ENCODE measurements at places on chromosomes 7 and 10.

GRCh38 chr10:101940916-101941315 lies 97.3 kb upstream of the KCNIP2 start:
- DNase-seq = peak; percentile 23

DNA sequence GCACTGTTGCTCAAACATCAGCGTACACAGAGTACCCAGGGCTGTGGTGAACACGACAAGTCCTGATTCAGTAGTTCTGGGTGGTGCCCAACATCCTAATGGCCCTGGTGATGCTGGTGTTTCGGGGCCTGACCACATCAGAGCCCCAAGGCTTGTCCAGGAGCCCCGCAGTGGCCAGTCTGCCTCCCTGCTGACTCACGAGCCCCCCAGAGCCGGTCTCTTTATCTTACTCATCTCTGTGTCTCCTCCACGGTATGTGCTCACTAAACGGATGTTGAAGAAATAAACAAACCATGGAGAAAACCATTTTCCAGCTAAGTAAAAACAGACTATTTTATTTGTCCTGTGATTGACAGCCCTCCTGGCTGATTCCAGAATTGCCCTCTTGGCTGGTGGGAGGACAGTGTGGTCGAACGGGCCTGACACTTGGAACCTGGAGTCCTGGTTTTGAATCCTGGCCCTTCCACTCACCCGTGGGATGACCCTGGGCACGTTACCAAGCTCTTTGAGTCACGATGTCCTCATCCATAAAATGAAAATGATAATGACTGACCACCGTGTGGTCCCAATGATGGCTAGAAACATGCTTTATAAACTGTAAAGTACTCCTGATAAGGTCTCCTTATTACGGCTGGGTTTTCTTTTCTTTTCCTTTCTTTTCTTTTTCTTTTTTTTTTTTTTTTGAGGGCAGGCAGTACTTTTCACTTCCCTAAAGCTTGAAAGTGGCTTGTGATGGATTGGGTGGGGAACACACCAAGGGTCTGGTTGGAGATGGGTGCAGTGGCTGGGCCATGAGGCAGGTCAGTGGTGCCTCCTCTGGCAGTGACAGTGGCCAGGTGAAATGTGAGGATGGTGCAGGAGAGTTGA lies 5.7 kb downstream of the HIP1 start:
- peak; percentile 94 for DNase-seq

DNA sequence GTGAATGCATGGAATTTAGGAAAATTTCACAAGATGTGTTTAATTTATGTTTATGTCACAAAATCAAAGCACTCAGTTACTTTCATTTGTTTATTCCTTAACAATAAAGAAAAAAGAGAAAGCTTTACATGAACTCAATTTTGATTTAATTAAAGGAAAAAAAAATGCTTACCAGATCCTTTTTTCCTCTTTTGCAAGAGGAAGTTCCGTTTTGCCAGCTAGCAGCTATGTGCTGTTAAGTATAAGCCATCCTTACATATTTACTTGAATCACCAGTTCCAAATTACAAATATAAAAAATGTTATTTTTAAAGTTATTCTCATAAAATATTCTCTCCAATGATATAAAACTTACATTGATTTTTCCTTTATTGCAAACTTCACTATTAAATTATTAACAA lies 12.7 kb downstream of the MRC1 start:
- DNase-seq = no peak

DNA sequence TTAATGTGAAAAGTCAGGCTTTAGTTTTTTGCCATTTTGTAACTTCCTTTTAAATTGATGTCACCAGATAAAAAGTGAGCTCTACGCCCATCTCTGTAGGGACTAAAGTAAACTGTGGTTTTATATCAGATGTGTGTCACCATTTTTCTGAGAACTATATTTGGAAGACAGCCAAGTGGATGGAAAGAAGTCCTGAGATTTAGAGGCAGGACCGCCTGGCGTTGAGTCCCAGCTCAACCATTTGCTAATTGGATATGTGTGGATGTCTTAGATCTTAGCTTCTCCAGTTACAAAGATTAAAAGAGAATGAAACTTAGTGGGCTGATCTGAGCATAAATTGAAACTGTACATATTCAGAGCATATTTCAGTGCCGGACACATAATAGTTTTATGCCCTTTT lies 691.6 kb upstream of the CELF2 start:
- DNase-seq = no peak

DNA sequence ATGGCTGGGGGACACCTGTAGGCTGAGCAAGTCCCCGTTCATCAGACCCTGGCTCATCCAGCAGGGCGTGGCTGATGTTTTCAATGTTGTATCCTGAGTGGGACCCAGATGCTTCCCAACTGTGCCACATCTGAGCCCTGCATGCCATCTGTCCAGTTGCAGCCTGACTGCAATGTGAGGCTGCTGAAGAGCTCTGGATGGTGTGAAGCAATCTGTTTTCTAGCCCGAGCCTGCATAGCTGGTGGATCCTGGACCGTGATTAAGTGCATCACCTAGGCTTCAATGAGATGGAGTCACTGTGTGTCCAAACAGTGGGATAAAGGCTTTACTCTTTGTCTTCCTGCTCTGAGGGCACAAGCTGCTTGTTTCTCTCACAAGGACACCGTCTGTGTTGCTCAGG lies 99.8 kb downstream of the TCF7L2 start:
- DNase-seq = peak; percentile 57

DNA sequence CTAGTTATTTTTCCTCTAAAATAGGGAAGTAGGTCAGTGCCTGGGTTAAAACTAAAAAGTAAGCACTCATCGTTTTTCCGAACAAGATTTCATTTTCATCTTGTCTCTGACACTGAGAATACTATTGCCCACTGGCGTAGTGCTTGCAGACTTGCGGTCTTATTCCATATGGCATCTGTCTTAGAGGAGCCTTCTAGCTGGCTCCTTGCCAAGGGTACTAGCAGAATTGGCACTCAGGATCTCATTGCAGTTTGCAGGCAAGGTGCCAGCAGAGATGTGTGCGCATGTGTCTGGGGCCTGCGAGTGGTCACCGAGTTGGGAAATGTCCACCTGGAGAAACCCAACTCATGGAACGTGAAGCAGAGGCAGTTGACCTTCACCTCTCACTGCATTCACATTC lies 143.4 kb downstream of the CELF2 start:
- no peak for DNase-seq

GRCh38 chr10:118573512-118573911 lies 21.9 kb downstream of the PRLHR start:
- DNase-seq = no peak

- no peak for DNase-seq
Observed at GRCh38 chr10:4016214-4016740, 231.3 kb upstream of the KLF6 start.

- peak; percentile 66 for DNase-seq
Observed at GRCh38 chr7:27031289-27032172, 64.3 kb downstream of the HOXA1 start.

GRCh38 chr7:39637400-39637799 lies 14.0 kb downstream of the RALA start:
- DNase-seq = no peak

DNA sequence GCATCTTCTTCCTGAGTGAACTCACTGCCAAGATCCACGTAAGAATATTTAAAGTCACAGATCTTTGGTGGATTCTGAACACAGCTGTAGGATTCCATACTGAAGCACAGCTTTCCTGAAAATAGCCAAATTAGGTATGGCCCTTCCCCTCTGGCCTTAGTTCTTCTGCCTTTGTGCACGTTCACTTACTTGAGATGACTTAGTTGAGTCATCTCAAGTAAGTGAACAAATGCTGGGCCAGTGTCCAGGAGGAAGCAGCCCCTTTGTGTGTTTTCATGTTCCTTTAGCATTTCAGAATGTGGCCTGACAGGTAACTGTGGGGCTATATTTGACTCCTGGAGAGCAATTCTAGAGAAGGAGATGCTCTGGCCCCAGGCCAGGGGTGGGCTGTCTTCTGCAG lies 51.5 kb downstream of the CCNY start:
- peak; percentile 65 for DNase-seq

- DNase-seq = no peak
Observed at GRCh38 chr7:150877536-150877935, 25.2 kb downstream of the AOC1 start.

GRCh38 chr7:28155964-28156363 lies 24.6 kb downstream of the JAZF1 start:
- peak; percentile 64 for DNase-seq

DNA sequence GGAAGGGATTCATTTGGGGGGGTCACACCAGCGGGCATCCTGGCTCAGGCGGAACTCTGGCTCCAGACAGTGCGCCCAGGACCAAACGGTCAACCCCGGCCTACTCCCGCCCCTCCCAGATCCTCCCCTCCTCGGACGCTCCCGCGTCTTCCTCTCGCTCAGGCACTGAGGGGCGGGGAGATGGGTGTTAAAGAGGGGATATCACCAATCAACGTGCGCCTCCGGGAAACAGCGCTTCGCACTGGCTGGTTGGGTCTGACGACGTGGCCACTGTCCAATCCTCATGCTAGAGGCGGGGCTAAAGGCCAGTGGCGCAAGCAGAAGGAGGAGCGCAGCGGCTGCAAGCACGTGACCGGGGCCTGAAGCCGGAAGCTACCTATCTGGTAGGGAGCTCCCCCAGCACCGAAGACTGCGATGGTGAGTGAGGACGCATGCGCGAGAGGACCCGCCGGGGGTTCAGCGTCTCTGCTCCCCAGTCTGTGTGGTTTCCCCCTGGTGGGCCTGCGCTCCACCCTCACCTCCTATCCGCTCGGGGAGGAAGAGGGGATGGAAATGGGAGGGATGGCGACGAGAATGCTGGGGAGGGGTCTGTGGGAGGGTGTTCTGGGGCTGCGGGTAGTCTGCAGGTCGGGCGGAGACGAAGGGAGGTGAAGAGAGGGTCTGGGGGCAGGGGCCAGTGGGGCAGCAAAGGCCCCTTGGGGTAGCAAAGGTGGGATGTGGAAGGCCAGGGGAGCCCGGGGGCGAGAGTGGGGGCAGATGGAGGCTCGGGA lies at the start of gene LAMTOR4:
Gene LAMTOR4, plus strand, starts transcription at position 360 of the 770 bp plus-strand sequence. Its CDS starts 55 bp downstream, at position 415.
- DNase-seq = peak; percentile 99

GRCh38 chr7:3010161-3010560 lies 33.5 kb downstream of the CARD11 start:
- no peak for DNase-seq

DNA sequence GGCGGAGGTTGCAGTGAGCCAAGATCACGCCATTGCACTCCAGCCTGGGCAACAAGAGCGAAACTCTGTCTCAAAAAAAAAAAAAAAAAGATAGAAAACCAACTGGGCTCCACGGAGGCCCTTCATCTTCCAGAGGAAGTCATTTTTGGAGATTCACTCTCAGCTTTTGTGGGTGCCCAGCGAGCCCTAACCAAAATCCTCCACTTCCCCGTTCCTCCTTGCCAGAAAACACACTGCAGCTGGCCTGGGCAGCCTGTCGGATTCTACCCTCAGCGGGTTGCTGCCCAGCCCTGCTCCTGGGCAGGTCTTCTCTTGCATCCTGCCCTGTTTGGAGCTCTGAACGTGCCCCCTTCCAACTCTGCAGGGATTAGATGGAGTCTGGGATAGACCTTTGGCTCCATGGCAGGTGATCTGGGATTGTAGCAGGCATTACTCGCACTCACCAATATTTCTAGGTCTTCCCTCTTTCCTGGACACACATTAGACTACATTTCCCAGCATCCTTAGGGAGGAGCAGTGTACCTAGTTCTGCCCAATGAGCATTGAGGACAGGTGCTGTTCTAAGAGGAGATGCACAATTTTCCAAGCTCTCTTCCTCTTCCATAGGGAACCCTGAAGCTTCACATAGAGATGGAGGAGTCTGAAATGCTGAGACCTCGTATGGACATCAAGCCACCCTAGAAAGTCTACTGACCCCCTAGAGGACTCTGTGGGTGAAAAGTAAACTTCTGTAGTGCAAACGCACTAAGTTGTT lies 4.6 kb downstream of the GRID2IP start:
- DNase-seq = no peak

GRCh38 chr10:79270466-79271246 lies 76.6 kb upstream of the PPIF start:
- peak; percentile 36 for DNase-seq

DNA sequence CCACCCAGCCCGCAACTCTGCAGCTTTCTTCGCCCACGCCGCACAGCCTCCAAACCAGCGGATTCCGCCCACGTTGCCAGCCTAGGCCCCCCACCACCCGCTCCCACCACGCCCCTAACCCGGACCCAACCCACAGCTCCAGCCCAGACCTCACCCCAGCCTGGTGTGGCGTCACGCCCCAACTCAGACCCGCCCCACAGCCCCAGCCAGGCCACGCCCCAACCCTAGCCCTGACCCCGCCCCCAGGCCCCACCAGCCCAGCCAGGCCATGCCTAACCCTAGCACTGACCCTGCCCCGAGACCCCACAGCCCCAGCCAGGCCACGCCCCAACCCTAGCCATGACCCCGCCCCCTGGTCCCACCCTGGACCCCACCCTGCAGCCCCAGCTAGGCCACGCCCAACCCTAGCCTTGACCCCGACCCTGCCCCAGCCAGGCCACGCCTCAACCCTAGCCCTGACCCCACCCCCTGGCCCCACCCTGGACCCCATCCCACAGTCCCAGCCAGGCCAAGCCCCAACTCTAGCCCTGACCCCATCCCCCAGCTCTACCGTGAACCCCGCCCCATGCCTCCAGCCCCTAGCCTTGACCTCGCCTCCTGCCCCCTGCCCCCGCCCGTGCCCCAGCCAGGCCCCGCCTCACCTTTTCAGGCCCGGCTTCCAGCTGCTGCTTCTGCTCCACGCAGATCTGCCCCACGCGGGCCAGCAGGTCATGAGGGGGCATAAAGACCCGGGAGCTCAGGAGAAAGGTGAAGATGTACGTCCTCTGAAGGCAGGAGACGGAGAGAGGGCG lies 64.0 kb downstream of the RASGEF1A start:
- no peak for DNase-seq

- no peak for DNase-seq
Observed at GRCh38 chr7:5620459-5620881, 161.0 kb downstream of the RNF216 start.

GRCh38 chr7:140200061-140200989 lies 23.5 kb upstream of the KDM7A start:
- peak; percentile 41 for DNase-seq

- DNase-seq = no peak
Observed at GRCh38 chr7:55021053-55021452, 2.2 kb downstream of the EGFR start.

DNA sequence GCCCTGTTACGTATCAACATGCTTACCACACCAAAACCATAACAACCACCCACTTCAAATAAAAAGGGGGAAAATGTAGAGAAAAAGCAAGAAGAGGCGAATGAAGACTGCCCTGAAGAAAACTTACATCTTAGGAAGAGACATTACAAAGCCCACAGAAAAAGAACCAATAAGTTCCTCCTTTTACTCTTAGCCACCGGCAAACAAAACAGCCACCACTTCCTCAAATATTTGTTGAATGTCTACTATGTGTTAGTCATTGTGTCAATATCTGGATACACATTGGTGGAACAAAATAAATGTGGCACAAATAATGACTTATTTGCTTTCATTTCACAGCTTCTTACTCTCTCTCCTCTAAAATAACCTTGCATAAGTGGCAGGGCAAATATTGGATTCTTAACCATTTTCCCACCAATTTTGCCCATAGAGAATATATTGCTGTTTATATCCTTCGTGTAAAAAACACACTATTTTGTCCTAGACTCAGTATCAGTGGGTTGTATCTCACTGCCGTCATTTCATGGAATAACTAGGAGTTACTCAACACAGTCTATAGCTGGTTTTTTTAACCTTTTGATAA lies 106.8 kb downstream of the ANK3 start:
- DNase-seq = peak; percentile 56
